ENCODE measurements at places on chromosomes 7 and 10. TPM values are rescaled to one million over a fixed set of nuclear protein-coding genes. Genes with fewer than 3 reads are reported as not detected.

GRCh38 chr7:7732621-7733281 is 14.3 kb upstream of the RPA3 start:
- DNase-seq: peak; percentile 72

- no peak for DNase-seq
These were observed 13.3 kb upstream of the EPC1 start for GRCh38 chr10:32360241-32360640.

Gene FAM221A
- total RNA-seq: 0.43 TPM

Gene ASB10
- not detected for total RNA-seq

DNA sequence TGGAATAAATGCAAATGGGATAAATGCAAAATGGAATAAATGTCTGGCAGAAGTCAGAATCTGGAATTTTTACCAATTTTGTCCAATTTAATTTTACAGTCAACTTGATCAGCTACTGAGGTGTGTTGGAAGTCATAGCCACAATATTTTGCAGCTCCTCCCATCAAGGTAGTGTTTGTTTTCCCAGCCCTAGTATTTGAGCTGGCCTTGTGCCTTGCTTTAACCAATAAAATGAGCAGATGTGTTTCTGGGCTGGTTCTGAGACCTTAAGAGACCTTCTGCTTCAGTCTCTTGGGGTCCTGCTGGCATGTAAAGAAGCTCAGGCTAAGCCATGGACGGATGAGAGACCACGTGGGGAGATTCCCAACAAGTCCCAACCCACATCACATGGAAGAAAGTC is 42.7 kb upstream of the RSBN1L start:
- no peak for DNase-seq

Gene PTN
- total RNA-seq: 8.3 TPM

DNA sequence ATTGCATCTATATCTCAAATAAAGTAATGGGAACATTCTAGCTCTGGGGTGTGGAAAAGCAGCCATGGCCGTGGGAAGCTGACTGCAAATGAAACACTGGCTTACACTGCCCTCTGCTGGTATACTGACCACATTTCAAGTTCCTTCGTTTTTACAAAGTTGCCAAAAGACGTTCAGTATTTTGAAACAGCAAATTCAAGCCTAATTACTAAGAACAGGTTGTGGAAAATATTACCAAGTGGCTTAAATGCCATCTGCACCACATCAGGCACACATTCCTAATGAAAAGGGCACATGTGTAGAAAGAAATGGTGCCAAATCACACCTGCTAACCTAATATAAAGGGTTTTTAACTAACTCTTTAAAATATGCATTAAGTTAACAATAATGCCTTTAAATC is 83.9 kb downstream of the JAZF1 start:
- peak; percentile 84 for DNase-seq

All from GM23248 (cell line).